ENCODE measurements at places on chromosomes 1 and 21.

DNA sequence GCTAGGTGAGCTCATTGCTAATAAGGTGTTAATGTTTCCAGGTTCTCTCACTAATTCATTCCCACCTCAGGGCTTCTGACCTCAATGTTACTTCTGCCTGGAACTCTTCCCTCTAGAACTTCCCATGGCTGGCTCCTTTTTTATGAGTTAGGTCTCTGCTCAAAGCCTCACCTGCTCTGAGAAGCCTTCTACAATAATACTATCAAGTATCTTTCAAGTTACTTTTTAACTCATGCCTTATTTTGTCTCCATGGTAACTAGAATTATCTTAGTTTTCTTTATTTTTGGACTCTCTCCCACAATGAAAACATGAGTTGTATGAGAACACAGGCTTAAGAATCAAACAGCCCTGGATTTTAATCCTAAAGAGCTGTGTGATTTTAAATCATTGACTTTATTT is 3.5 kb upstream of the C1orf52 start:
- DNase-seq, result no peak

DNA sequence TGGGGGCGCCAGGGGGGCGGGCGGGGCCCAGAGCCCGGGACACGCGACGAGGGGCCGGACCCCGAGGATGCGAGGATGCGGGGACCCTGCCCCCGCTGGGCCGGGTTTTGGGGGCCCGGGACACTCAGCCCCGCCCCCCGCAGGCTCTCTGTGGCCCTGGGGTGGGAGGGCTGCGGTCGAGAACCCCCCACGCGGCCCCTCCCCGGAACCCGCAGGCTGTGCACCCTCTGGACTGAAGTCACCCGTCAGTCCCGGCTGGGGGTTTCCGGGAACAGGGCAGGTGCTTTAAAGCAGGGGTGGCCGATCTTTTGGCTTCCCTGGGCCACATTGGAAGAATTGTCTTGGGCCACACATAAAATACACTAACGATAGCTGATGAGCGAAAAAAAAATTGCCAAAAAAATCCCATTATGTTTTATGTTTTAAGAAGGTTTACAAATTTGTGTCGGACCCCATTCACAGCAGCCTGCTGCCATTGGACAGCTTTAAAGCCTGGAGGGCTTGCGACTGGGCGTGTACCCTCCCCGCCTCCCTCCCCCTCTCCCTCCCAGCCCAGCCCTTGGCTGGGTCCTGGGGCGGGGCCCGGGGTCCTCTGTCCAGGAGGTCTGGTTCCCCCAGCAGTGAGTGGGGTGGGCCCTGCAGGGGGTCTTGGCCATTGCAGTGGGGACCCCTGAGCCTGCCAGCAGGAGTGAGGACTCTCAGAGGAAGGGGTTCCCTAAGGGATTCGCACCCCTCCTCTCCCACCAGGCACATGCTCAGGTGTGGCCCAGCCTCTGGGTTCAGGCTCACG is 21.6 kb upstream of the C1orf159 start:
- DNase-seq, result no peak

DNA sequence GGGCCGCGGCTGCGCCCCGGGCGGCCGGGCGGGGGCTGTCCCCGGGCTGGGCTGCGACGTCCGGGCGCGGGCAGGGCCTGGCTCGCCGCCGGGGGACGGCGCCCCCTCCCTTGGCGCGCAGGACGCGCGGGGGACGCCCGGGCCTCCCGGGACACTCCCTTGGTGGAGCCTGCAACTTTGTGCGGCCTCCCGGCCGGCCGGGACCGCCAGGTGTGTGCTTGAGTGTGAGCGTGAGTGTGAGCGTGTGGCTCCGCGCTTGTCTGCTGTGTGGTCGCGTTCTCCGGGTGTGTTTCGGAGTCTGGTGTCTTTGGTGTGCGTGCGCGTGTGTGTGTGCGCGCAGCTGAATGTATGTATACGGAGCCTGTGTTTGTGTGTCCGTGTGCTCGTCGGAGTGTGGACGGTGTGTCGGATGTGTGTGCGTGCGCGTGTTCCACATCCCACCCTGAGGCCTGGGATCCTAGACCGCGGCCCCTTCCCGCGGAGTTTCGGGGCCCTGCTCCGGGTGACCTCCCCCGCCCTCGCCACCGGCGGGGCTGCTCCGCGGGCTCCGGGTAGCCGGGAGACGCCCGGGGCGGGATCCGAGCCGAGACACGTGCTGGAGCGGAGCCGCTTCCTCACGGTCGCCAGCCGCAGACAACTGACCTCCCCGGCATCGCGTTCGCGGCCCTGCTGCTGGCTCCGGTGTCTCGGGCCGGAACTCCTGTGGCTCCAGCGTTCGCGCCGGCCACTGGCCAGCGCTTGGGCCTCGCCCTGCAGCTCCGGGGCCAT is 1.7 kb downstream of the PTPRU start:
- DNase-seq, result no peak

GRCh38 chr1:223301371-223301770 is 62.6 kb downstream of the SUSD4 start:
- DNase-seq, result no peak

GRCh38 chr1:204013052-204013451 is 59.9 kb upstream of the SOX13 start:
- no peak for DNase-seq

- DNase-seq, result no peak
Observed at GRCh38 chr21:42465008-42465802, 30.8 kb downstream of the RSPH1 start.

DNA sequence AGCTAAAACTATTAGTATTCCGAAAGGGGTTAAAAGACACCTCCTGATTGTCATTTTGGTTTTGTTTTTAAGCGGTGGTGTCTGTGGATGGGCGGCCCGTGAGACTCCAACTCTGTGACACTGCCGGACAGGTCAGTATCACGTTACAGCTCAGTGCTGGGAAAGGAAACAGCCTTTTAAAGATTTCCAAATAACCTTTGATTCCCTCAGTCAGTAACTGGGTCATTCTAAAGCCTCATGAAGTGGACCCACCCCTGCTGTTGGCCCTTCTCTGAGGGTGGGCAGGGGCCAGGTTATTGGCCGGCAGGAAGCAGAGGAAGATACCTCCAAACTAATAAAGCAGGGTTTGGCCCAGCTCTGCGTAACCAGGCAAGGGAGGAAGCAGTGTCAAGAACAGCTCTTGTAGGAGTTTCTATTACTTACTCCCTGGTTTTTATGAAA is 2.3 kb downstream of the RHOU start:
- no peak for DNase-seq

GRCh38 chr21:31873275-31873695 is 465 bp downstream of the HUNK start:
- DNase-seq, result no peak

- no peak for DNase-seq
Observed at GRCh38 chr1:110763149-110763548, 88.4 kb upstream of the KCNA3 start.

GRCh38 chr1:17542645-17543044 is 3.1 kb downstream of the ARHGEF10L start:
- DNase-seq, result no peak

- no peak for DNase-seq
Observed at GRCh38 chr1:37186246-37186756, 152.0 kb upstream of the GRIK3 start.

- no peak for DNase-seq
Observed at GRCh38 chr21:45957981-45958600, 23.5 kb upstream of the COL6A1 start.

DNA sequence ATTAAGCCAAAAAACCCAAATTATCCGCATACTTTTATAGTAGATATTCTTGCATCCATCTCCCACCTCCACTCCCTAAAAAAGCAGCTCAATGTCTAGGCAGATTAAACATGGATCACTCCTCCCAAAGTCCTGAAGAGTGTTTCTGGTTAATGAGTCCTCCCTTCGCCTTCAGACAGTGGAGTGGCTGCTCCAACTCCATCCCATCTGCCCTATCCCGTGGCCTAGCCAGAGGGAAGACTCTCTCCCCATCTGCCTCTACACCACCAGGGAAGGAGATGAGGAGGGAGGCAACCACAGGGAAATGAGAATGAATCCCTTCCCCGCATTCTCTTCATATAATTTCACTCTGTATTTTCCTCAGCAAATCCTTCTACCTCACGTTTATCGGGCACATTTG is 103.8 kb downstream of the SLC45A1 start:
- no peak for DNase-seq

GRCh38 chr21:7957713-7958064 is 2563.7 kb upstream of the TPTE start:
- no peak for DNase-seq

DNA sequence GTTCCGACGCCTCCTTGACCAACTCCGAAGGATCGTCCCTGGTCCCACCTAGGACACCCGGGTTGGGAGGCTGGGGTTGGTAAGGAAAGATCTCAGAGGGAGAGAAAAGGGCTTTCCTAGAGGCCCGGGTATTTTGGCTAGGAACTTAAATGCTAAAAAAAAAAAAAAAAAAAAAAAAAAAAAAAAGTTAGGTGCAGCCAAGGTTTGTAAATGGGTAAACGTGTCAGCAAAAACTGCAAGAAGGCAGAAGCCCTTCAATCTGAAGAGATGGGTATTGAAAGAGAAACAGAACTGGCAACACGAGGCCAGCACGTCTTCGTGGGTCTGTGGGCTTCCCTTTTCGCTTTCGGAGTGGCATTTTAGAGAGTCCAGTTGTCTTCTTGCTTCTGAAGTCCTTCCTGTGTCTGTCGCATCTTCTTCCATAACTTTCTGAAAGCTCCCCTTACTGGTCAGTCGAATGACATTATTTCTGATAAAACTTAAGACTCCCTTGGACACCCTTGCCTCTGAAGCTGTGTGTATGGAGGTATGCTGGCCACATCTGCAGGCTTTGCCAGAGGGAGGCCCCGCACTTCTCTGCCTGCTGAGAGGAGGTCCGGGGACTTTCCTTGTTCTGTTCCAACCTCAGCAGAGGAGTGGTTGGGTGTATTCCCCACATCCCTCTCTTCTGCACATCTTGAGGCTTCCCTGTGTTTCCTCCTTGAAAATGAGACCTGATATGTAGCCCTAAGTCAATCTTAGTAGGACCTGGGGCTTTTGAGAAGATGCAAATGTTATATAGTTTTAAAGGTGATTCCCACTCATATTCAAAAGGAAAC is 745 bp downstream of the RCSD1 start:
- no peak for DNase-seq

- peak; percentile 30 for DNase-seq
Observed at GRCh38 chr1:208243967-208244916, at the start of gene PLXNA2. Gene PLXNA2 (minus strand): TSS chr1:208244384. CDS start chr1:208217922, 26,462 bp downstream.
